ENCODE measurements at places on chromosomes 7 and 10.

DNA sequence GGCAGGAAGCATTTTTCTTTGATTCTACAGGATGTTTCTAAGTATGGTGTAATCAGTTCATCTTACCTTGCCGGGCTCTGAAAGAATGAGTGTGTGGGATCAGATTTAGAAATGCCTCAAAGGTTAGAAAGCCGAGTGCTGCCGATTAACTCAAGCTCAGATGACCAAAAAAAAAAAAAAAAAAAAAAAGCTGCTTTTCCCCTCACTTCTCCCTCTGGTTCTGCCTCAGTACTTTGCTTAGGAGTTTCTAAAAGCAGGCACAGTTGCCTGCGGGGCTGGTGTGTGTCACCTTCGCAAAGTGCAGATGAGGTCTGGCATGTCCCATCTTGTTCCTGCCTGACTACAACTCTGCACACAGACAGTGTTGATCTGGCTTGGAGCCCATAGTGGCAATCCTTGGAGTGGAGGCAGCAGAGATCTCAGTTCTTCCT, 47.0 kb downstream of the KIAA1217 start:
- DNase-seq: no peak

GRCh38 chr7:111202321-111202720, 111.4 kb downstream of the LRRN3 start:
- no peak for DNase-seq

GRCh38 chr7:64625114-64626082, 40.5 kb upstream of the ZNF107 start:
- DNase-seq: no peak

DNA sequence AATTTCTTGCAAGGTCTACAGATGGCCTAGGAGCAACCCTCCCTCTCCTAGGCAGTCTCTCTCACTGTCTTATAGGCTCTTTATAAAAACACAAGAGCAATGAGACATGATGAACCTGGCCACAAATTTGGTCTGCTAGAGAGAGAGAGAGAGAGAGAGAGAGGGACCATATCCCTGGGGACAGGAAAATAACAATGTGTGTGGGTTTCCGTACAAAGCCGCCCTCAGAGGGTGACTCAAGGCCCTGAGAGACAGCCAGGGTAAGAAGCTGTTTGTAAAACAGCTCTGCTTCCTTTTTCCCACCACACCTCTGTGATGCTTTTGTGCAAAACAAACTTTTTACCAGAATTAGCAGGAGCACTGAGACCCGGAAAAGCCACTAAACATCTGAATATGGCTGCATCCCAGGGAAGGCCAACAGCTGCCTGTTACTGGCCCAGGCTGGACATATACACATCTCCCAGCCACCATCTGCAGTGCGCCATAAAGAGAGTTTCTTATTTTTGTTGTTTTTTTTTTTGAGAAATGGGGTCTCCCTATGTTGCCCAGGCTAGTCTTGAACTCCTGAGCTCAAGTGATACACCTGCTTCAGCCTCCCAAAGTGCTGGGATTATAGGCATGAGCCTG, 18.4 kb downstream of the GIMAP5 start:
- peak; percentile 30 for DNase-seq

DNA sequence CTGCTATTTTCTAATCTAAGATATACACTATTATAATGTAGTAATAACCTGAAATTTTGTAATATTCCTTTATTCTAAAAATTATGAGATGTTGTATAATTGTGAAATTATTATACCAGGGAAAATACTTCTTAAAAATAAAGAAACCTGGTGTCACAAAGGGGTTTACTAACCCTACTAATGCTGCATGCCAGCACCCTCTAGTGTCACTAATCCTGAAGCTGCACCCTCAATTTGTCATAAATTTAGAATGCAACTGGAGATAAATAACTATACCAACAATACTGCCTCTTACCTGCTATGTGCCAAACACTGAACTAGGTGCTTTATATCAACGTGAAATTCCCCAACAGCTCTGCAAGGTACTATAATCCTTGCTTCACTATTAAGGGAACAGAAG, 30.8 kb downstream of the TM9SF3 start:
- DNase-seq: peak; percentile 6

DNA sequence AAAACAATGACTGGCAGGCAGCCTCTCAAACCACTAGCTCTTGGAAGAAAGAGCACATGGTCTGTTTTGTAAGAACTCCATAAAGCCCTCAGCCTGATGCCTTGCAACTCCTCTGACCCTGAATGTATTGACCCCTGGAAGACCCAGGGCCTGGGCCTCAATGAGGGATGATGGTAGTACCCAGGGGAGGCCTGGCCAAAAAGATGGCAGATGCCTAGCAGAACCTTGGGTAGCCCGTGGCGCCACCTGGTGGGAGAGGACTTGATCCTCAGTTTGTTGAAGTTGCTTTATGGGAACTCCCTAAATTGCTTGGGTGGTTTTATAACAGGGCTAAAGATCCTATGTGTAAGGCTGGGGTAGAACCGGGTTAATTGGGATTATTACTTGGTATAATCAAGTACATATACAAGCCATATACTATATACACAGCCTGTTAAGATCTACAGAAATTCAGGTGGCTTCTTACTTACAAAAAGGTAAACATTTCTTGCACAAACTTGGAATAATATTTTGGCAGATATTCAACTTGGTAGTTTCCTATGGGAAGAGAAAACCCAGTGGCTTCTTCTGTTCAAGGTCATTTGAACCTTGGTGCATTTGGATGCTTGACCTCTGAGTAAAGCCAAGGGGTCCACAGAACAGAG, 95.8 kb upstream of the CACUL1 start:
- peak; percentile 56 for DNase-seq
